Putamen (tissue), 1 donor: ENCODE measurements at places on chromosomes 11 and 22.

DNA sequence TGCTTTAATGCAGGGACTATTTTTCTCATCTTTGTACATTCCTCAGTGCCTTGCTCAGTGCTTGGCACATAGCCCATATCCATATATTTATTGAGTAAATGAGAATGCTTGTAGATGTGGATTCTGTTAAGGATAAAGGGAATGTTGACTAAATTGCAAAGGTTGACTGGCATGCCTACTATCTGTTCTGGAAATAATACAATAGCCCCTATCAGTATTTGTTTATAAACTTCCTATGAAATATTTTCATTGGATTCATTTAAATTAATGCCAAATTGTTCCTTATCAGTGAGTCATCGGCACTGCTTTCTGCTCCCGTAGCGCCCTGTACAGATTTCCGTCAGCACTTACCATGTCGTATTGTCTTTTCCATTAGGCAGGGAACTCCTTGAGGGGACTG lies 8.0 kb downstream of the RNF121 start:
- DNase-seq: no peak

DNA sequence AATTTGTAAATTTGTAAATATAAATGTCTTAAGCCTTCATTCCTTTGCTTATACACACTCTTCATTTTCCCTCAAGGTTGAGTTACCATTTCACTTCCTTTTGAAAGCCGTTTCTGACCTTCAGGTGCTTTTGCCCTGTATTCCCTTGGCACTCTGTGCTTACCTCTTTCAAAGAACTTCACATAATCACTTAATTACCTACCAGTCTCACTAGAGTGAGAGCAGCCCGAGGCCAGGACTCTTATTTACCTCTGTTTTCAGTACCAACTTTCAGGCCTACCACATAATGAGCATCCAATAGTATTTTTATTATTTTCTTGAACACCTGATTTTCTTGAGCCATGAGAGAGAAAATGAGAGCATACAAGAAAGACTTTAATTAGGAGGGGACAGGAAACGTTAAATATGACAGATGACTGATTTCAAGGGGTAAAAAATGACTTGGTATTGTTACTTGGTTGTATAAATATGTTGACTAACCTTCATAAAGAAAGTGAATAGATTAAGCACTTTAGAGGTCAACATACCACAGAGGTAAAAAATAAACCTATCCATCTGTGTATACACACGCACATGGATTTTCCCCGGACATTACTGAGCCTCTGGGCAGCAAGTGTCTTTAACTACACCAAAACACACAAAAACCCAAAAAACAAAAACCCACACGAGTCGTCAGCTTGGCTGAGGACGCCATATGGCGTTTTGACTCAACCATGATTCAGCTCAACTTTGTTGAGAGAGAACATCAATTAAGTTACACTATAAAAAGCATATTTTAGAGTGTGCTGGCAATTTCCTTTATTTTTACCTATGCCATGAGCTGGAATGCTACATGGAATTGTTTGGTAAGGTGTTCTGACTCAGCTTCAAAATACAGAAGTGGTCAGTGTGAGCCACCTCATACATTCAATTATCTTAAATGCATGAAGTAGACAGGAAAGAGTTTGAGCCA lies 7.6 kb downstream of the ATXN10 start:
- no peak for DNase-seq

GRCh38 chr11:115996125-115996807 lies 492.1 kb upstream of the CADM1 start:
- no peak for DNase-seq

DNA sequence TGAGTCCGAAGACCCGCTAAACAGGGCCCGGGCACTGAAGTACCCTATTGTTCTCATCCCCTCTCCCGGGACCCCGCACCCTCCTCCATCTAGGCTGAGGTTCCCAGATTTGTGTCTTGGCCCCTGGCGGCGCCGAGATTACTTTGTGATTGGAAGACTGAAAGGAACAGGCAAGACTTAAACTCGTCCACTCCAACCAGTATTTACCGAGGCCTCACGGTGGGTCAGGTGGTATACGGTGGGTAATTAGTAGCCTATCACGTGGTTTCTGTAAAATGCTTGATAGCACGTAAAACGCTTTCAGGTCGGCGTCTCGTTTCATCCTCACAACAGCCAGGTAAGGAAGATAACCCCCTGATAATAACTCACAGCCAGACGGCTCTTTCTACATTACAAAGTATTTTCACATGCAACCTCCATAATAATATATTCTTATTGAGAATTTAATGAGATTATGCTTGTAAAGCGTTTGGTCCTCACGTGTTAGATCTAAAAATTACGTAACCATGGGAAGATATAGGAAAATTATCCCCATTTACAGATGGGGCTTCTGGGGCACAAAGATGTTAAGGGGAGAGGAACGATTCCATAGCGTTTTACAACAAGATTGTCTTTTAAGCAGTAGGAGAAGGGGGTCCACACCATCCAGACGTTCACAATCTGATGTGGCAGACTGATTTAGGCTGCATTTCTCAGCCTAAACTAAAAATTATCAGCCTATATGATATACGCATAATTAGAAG lies 642 bp upstream of the PIK3C2A start:
- peak; percentile 71 for DNase-seq

GRCh38 chr11:94946812-94947211 lies 26.5 kb downstream of the CWC15 start:
- DNase-seq: no peak
